ENCODE measurements at places on chromosomes 11 and 22. TPM values are rescaled to one million over a fixed set of nuclear protein-coding genes. Genes with fewer than 3 reads are reported as not detected.
A peak's percentile ranks its signal among the peaks of the same experiment; 100 is the strongest.

- H3K27me3 ChIP-seq: no peaks in the 10 kb centered on the region
- no peak overlapping the region for H3K27ac ChIP-seq
- no peak for DNase-seq
- H3K4me3 ChIP-seq: no peak overlapping the region
- no peaks in the 10 kb centered on the region for H3K4me1 ChIP-seq
Measured at GRCh38 chr11:23078289-23078971, 218.2 kb upstream of the CCDC179 start.

GRCh38 chr11:65539744-65540289, 14.9 kb downstream of the SCYL1 start:
- H3K36me3 ChIP-seq: no peaks in the 10 kb centered on the region
- DNase-seq: peak; percentile 93
- no peaks in the 10 kb centered on the region for H3K27me3 ChIP-seq
- peak overlapping the region; percentile 88 for H3K27ac ChIP-seq

The ENTHD1 gene
- total RNA-seq: not detected

The GRIK4 gene
- 0.39 TPM for total RNA-seq
